ENCODE measurements at places on chromosomes 7 and 10. TPM values are rescaled to one million over a fixed set of nuclear protein-coding genes. Genes with fewer than 3 reads are reported as not detected.

MALRD1 gene
- total RNA-seq, result not detected

PAOX gene
- 6.1 TPM for total RNA-seq

TAS2R39 gene
- not detected for total RNA-seq

MYOZ1 gene
- 1.1 TPM for total RNA-seq

LRIT1 gene
- not detected for total RNA-seq

GRCh38 chr7:122262246-122262645, 42.3 kb downstream of the FEZF1 start:
- DNase-seq, result no peak

DNA sequence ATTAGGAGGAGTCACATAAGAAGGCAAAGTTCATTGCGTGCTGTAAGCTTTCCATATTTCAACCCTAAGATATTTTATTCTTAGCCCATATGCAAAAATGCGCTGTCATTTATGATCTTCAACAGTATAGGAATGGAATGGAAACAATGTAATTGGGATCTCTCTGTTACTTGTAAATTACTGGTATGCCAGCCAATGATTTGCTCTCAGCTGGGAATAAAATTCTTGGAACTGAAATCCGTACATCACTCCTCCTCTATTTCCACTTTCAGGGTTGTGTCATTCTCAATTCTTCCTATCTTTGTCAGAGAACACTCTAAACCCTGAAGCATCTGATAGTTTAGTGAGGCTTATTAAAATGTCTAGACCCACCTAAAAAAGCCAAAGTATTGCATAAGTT, 80.7 kb upstream of the STEAP4 start:
- DNase-seq, result no peak

DNA sequence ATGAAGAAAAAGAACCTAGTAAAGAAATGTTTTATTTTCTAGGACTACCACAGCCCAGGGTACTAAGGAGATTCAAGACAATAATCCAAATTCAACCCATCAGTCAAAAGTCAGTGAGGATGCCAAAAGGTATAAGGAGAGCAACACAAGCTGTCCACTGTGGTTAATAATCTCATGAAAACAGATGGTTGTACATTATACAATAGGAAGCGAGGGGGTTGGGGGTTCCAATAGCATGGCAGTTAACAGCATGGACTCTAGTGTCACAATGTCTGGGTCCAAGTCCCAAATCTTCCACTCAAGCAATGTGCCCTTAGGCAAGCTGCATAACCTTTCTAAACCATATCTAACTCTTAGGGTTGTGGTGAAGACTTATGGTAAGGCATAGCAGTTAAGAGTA, 35.1 kb downstream of the BRAF start:
- DNase-seq, result no peak

- DNase-seq, result no peak
These were observed 11.0 kb downstream of the LCOR start for GRCh38 chr10:96842896-96843723.

DNA sequence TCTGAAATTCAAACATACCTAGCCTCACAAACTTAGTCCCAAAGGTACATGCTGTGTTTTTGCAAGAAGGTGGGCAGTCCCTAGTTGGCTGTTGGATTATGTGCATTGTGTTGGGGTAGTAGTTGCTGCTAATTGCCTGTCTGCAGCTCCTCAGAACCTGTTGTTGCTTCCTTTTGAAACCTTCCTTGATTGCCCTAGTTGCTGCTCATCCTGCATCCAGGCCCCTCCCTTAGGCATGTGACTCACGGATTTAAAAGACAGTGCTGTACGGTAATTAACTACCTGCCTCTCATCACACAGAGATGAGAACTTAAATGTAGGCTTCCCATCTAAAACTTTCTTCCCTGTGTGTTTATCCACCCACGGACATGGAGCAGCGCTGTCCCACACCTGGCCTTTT, 67.7 kb downstream of the BMPR1A start:
- DNase-seq, result no peak

- DNase-seq, result no peak
These were observed 2.1 kb downstream of the SHH start for GRCh38 chr7:155809947-155810769.

DNA sequence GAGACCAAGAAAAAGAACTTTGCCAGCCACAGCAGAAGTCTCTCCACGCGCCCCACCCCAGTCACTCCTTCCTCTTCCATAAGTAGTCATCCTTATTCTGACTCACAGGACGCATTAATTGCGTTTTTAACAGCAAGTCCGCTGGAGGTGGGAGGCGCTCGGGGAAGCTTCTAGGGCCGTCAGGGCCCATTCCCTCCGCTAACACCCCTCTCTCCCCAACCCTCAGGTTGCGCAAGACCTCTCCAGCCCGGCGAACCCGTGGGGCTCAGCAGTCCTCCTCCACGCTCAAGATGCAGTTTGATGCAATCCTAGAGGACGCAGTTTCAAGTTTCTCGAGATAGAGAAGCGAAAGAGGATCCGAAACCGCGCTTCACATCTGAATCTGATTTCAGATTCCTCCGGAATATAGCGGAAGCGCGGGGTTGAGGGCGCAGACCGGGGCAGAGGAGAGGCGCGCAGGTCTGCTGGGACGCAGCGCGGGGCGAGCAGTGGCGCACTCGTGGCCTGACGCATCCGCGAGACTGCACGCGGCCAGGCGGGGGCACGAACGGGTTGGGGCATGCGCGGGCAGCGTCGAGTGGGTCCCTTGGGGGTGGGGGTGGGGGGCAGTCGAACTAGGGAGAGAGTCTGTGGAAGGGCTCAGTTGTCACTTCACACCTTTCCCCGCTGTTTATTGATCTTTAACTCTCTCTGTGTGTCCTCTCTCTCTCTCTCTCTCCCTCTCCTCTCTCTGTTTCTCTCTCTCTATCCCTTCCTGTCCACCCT, 37.8 kb upstream of the PSAP start:
- DNase-seq, result peak; percentile 67

GRCh38 chr10:94630017-94630688, 53.4 kb upstream of the CYP2C18 start:
- peak; percentile 46 for DNase-seq

GRCh38 chr10:9992661-9993060, 1025.0 kb upstream of the CELF2 start:
- DNase-seq, result no peak

DNA sequence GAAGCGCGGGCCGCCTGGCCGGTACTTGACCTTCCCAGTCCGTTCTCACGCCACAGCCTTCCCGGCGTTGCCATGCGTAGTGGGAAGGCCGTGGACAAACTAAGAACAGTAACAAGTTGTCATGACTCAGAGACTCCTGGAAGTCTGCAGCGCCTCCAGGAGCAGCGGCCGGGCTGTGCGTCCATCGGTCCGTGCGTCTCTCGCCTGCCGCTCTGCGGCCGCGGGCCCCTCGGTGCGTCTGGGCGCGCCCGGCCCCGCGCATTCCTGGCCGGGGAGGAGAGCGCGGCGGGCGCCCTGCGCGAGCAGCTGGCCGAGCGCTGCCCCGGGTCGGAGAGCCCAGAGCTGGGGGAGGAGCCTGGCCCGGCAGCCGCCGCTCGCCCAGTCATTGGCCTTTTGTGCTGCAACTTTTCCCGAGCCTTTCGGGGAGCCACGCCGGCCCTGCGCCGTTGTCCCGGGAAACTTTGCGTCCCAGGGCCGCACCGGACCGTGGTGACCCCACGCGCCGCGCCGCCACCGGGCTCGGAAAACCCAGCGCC, 123.7 kb downstream of the TACC2 start:
- DNase-seq, result peak; percentile 53
